Upper lobe of right lung (tissue), 1 donor: ENCODE measurements at places on chromosomes 5 and 9.

DNA sequence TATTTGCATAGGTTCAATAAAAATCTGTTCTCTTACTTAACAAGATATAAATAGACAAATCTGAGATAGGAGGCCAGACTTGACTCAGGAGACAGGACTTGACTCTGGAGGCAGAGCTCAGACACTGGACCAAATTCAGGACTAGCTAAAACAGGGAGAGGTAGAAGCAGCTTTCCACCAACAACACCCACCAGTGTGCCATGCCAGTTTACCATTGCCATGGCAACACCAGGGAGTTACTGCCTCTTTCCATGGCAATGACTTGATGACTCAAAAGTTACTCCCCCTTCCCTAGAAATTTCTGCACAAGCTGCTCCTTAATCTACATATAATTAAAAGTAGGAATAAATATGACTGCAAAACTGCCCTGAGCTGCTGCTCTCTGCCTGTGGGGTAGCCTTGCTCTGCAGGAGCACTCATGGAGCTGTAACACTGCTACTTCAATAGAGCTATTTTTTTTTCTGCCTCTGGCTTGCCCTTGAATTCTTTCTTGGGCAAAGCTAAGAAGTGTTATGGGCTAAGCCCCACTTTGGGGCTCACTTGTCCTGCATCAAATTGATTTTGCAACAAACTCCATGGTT, 473.0 kb downstream of the PLK2 start:
- H3K27me3 ChIP-seq, result no peaks in the 10 kb centered on the region
- no peak overlapping the region for H3K4me3 ChIP-seq
- no peak for DNase-seq
- no peaks in the 10 kb centered on the region for H3K4me1 ChIP-seq

- no peaks in the 10 kb centered on the region for H3K4me1 ChIP-seq
- H3K4me3 ChIP-seq, result no peak overlapping the region
- no peaks in the 10 kb centered on the region for H3K36me3 ChIP-seq
These were observed 64.2 kb downstream of the FGF18 start for GRCh38 chr5:171483551-171484135.

DNA sequence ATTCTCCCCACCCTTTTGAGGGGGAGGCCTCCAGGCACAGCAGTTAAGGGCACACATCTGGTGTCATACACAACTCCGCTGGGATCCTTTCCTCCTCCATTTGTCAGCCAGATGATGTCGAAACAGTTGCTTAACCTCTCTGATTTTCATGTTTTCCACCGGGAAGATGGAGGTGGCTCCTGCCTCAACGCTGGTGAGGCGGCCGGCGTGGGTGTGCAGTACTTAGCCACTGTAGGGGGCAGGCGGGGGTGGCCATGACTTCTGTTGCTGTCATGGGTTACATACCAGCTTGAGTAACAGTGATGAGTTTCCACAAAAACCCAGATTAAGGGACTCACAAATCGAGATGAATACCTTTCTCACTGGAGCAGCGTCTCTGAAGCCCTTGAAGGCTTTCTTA, 63.1 kb upstream of the EPB41L4B start:
- H3K27me3 ChIP-seq, result no peaks in the 10 kb centered on the region
- H3K4me1 ChIP-seq, result no peaks in the 10 kb centered on the region
- H3K4me3 ChIP-seq, result no peak overlapping the region
- peaks cover 5% of the 10 kb centered on the region for H3K36me3 ChIP-seq
- H3K27ac ChIP-seq, result no peak overlapping the region
- no peak for DNase-seq

DNA sequence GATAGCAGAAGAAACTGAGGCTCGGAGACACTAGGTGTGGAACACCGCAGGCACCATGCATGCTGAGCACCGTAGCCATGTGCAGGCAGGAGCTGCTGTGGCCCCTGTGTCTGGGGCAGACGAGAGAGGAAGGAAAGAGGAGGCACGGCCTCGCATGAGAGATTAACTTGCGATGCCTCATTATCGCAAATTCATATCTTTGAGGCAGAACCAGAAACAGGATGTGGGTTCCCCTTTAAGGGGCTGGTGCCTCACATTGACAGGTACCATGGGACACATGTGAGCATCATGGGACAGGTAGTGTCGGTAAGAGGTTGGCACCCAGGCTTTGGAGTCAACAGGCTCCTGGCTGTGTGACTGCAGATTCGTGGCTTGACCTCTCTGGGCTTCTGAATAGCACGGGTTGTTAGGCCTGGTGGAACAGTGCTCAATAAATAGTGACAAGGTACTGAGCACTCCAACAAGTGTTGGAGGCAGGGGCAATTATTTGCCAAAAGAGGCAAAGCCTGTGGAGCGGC, 40.8 kb downstream of the NAIF1 start:
- no peaks in the 10 kb centered on the region for H3K27me3 ChIP-seq
- H3K4me3 ChIP-seq, result no peak overlapping the region
- DNase-seq, result no peak
- H3K36me3 ChIP-seq, result no peaks in the 10 kb centered on the region
- H3K27ac ChIP-seq, result peak overlapping the region; percentile 55

- no peaks in the 10 kb centered on the region for H3K4me1 ChIP-seq
- no peak overlapping the region for H3K27ac ChIP-seq
- no peak for DNase-seq
- no peaks in the 10 kb centered on the region for H3K36me3 ChIP-seq
These were observed 76.8 kb downstream of the CFAP77 start for GRCh38 chr9:132486706-132487350.

DNA sequence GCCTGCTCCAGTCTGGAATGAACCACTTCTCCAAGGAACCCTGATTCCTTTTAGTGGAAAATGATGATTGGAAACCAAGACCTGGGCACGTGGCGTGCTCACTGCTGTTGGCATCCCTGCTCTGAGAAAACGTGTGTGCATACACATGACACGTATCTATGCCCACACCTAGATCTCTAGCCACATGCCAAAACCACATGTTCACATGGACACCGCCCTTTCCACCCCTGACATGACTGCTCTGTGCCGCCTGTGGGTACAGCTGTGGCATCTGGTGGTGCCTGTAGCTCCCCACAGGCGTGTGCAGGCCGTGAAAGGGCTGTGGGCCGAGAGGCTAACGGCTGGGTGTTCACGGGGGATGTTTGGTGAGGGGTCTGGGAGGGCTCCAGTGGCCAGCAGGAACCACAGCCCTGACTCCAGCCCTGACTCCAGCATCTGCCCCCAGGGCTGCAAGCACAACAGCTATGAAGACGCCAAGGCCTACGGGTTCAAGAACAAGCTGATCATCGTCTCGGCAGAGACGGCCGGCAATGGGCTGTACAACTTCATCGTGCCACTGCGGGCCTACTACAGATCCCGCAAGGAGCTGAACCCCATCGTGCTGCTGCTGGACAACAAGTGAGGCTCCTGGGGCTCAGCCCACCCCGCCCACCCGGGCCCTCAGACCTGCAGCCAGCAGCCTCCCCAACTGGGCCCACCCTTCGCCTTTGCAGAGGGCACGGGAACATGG, 75.1 kb downstream of the KCNT1 start:
- H3K36me3 ChIP-seq, result no peaks in the 10 kb centered on the region
- no peaks in the 10 kb centered on the region for H3K27me3 ChIP-seq
- no peak overlapping the region for H3K27ac ChIP-seq
- no peaks in the 10 kb centered on the region for H3K4me1 ChIP-seq
